Tibial nerve (tissue), 4 donors: ENCODE measurements at places on chromosomes 7 and 10. TPM values are rescaled to one million over a fixed set of nuclear protein-coding genes. Genes with fewer than 3 reads are reported as not detected.

Gene NCF1
- total RNA-seq = 2.0 TPM

Gene PHKG1
- 1.3 TPM for total RNA-seq

- peaks cover 13% of the 10 kb centered on the region for H3K4me1 ChIP-seq
- H3K27me3 ChIP-seq = no peaks in the 10 kb centered on the region
- H3K27ac ChIP-seq = no peak overlapping the region
- no peaks in the 10 kb centered on the region for H3K36me3 ChIP-seq
- no peak for DNase-seq
These were observed 2.3 kb upstream of the ANKRD2 start for GRCh38 chr10:97570146-97570788.

GRCh38 chr10:116744163-116744753 is 1.9 kb upstream of the HSPA12A start:
- H3K27me3 ChIP-seq = peaks cover 5% of the 10 kb centered on the region
- H3K4me1 ChIP-seq = no peaks in the 10 kb centered on the region
- no peak overlapping the region for H3K4me3 ChIP-seq
- H3K27ac ChIP-seq = peak overlapping the region; percentile 96
- H3K36me3 ChIP-seq = no peaks in the 10 kb centered on the region

GRCh38 chr10:103620352-103620740 is 126.8 kb downstream of the NEURL1 start:
- H3K36me3 ChIP-seq = no peaks in the 10 kb centered on the region
- DNase-seq = no peak

DNA sequence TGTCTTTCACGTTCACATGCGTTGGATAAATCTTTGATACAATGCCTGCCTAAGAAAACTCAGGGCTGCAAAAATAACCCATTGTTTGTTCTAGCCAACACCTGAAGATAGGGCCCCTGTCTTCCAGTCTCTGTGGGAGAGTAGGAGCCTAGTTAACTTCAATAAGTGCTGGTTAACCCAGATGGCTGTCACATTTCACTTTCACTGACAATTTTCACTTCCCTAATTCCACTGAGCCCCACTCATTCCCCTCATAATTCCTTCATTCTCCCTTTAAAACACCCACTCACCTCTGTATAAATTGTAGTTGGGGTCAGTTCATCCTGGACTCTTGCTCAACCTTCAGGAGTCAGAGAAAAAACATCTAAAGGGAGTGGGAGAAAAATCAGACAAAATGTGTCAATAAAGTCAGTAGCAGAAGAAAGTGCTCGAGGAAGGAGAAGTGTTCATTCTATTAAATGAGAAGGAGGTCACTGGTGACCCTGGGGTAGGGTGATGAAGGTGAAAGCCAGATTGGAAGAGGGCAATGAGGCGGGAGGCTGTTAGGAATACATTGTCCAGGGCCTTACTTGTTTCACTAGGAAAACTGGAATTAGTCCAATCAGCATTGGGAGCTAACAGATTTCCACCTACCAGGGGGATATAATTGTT is 51.2 kb upstream of the ABI1 start:
- no peak for DNase-seq
- H3K27ac ChIP-seq = no peak overlapping the region
- no peak overlapping the region for H3K4me3 ChIP-seq
- no peaks in the 10 kb centered on the region for H3K36me3 ChIP-seq
- no peaks in the 10 kb centered on the region for H3K27me3 ChIP-seq

DNA sequence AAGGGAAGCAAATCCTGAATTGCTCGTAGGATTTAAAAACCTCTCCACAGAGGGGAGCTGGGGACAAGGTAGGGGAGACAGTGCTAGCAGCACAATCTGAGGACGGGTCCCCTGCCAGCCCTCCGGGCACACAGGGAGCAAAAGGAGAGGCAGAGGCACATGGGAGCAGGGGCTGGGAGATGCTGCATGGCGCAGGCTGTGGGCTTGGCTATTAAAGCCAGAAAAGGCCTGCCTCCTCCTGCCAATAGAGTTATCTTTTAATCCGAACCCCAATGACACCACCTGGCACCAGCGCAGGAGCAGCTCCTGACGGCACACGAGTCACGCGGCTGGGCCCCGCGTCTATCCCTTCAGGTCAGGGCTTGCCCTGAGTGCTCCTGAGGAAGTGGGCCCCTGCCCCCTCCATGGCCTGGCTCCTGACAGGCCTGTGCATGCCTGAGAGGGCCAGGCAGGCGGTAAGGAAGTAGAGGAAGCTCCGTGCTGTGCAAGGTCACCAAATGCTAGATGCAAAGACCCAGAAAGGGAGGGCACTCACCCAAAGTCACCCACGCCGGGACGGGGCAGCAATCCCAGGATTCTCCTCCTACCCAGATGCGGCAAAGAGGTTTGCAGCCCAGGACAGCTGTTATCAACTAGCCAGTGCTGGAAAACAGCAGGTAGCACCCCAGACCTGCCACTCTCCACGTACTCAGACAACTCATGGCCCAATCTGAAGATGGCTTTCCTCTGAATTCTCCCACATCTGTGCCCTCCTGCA is 28.1 kb downstream of the DLG5 start:
- no peaks in the 10 kb centered on the region for H3K36me3 ChIP-seq
- no peaks in the 10 kb centered on the region for H3K27me3 ChIP-seq
- DNase-seq = no peak
- H3K4me1 ChIP-seq = peaks cover 53% of the 10 kb centered on the region

- peaks cover 6% of the 10 kb centered on the region for H3K4me1 ChIP-seq
- H3K4me3 ChIP-seq = peak overlapping the region; percentile 40
- H3K27me3 ChIP-seq = no peaks in the 10 kb centered on the region
- no peak for DNase-seq
These were observed 428 bp downstream of the ADARB2 start for GRCh38 chr10:1736972-1737221.

- H3K27me3 ChIP-seq = no peaks in the 10 kb centered on the region
- H3K27ac ChIP-seq = no peak overlapping the region
- H3K4me3 ChIP-seq = no peak overlapping the region
- H3K36me3 ChIP-seq = no peaks in the 10 kb centered on the region
These were observed 382.6 kb downstream of the LRMDA start for GRCh38 chr10:75814014-75814413.

DNA sequence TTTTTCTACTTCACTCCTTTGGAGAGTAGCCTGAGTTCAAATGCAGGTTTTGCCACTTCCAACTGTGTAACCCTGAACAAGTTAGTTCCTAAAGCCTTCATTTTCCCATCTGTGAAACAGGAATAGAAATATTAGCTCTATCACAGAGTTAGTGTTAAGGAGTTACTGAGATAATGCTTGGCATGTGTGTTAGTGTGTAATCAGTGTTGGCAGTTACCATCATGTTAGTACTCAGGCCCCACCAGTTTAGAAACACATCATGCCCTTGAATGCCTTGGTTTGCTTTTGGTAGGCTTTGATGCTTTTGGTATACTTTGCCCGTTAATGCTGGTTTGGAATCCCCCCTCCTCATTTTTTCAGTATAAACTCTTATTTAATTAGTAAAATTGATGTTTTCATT is 119.7 kb downstream of the WNT2 start:
- no peak for DNase-seq
- H3K4me1 ChIP-seq = no peaks in the 10 kb centered on the region
- H3K27me3 ChIP-seq = no peaks in the 10 kb centered on the region
- H3K27ac ChIP-seq = no peak overlapping the region
- no peaks in the 10 kb centered on the region for H3K36me3 ChIP-seq
- H3K4me3 ChIP-seq = no peak overlapping the region

- no peak overlapping the region for H3K4me3 ChIP-seq
- H3K4me1 ChIP-seq = peaks cover 15% of the 10 kb centered on the region
- H3K27me3 ChIP-seq = no peaks in the 10 kb centered on the region
- no peaks in the 10 kb centered on the region for H3K36me3 ChIP-seq
- DNase-seq = peak; percentile 16
These were observed 27.6 kb downstream of the SLC35G1 start for GRCh38 chr10:93921338-93921737.

- H3K27ac ChIP-seq = no peak overlapping the region
- H3K4me3 ChIP-seq = no peak overlapping the region
- no peaks in the 10 kb centered on the region for H3K4me1 ChIP-seq
- no peak for DNase-seq
- no peaks in the 10 kb centered on the region for H3K27me3 ChIP-seq
These were observed 386.1 kb downstream of the PLXDC2 start for GRCh38 chr10:20202337-20202736.

- H3K27me3 ChIP-seq = no peaks in the 10 kb centered on the region
- no peak overlapping the region for H3K4me3 ChIP-seq
These were observed 33.5 kb downstream of the SLC37A3 start for GRCh38 chr7:140364819-140365218.

GRCh38 chr7:128935342-128935730 is 2.4 kb upstream of the IRF5 start:
- H3K27ac ChIP-seq = no peak overlapping the region
- no peaks in the 10 kb centered on the region for H3K27me3 ChIP-seq
- no peaks in the 10 kb centered on the region for H3K36me3 ChIP-seq

- DNase-seq = no peak
- H3K4me1 ChIP-seq = no peaks in the 10 kb centered on the region
- H3K27me3 ChIP-seq = peaks cover 17% of the 10 kb centered on the region
- H3K36me3 ChIP-seq = no peaks in the 10 kb centered on the region
- no peak overlapping the region for H3K27ac ChIP-seq
- no peak overlapping the region for H3K4me3 ChIP-seq
These were observed 48.0 kb downstream of the ELFN1 start for GRCh38 chr7:1717903-1718676.
